ENCODE measurements at places on chromosomes 1 and 21.

DNA sequence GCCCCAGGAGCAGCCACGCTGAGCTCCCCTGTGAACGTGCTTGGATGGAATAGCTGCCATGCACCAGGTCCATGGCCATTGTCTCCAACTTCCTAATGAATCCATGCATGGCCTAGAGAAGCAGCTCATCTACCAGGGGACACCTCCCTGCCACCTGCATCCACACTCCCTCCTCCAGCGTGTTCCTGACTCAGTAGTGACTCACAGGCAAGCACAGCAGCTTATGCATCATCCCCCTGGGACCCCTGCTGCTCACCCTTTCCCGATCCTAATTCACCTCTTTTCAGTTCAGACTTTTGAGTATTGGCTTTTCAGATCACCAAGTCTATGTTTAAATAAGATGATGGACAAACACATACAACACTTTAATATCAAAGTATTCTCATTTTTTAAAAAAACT lies 39.9 kb upstream of the TADA1 start:
- DNase-seq = no peak

DNA sequence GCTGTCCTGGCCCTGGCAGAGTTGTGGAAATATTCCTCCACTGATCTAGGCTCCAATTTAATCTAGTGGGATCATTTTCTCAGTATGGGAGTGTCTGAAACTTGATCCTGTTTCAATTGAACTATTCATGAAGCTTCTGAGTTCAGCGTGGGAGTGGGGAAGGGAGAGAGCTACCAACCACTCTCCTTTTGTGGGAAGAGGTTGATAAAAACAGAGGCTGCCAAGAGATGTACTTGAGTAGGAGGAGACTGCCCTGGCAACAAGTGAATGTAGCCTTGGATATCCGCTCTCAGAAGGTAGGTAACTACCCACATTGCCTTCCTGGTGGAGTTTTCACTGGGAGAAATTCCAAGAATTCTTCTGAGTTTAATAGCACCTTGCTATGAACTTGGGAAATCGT lies at the start of gene CTXND2:
Gene CTXND2 (plus strand): TSS at position 119 of the 400 bp plus-strand sequence. CDS start 25,179 bp downstream, outside the sequence.
- DNase-seq = no peak

- DNase-seq = no peak
Observed at GRCh38 chr21:37792046-37792445, 124.2 kb downstream of the KCNJ6 start.

GRCh38 chr1:31297277-31298247 lies 730 bp downstream of the ZCCHC17 start:
- no peak for DNase-seq

GRCh38 chr1:192887426-192887825 lies 78.6 kb downstream of the RGS2 start:
- no peak for DNase-seq

- DNase-seq = no peak
Observed at GRCh38 chr21:46393451-46393940, 65.2 kb upstream of the DIP2A start.

DNA sequence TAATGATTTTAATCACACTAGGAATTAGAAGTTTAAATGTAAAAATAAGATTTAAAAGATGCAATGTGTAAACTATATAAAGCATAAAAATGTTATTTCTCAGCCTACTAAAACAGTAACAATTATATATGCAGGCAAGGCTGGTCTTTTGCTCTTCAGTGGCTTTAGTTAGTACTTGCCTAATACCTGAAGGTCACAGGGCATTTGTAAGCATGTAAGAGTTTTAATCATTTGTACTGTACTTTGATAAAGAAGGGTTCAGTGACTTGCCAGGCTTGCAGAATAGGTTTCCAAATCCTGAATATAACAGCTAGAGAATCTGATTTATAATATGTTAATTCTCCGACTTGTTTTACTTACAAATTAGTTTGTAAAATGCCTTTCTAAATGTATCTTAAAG lies 256.5 kb downstream of the GPR52 start:
- DNase-seq = no peak

GRCh38 chr1:167447521-167448136 lies 70.7 kb downstream of the CD247 start:
- DNase-seq = no peak

DNA sequence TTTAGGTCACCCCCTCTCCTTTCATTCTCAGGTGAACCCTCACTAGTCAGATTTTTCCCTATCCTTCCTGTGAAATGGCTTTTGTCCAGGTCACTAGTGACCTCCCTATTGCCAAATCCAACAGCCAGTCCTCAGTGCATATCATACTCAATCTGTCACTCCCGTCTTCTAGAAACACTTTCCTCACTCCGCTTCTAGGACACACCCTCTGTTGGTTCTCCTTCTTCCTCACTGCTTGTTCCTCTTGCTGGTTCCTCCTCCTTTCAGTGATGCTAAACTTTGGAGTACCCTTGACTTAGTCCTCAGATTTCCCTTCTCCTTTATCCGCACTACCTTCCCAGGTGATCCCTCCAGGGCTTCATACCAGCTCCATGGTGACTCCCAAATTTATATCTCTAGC lies 94.3 kb downstream of the RNF220 start:
- DNase-seq = no peak

GRCh38 chr1:110928904-110929303 lies 34.8 kb downstream of the LRIF1 start:
- DNase-seq = no peak

DNA sequence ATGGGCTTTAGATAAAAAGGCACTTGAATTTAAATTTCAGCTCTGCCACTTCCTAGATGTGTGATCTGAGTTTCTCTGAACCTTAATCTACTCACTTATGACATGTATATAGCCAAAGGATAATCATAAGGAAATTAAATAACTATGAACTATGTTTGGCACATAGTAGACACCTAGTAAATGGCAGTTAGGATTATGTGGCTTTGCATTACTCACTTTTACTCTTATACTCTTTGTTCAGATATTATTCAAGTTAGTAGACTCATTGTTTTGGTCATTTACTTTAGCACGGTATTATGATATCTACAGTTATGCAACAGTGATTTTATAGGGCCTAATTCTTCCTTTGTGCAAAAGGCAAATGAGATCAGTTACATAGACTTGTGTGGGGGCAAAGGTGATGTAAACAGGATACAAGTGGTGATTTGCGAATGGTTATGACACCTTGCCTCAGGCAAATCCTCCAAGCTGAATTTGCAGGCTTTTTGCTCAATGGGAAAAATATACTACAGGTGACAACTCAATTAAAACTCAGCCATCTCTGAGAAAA lies 297.2 kb upstream of the PBX1 start:
- no peak for DNase-seq

DNA sequence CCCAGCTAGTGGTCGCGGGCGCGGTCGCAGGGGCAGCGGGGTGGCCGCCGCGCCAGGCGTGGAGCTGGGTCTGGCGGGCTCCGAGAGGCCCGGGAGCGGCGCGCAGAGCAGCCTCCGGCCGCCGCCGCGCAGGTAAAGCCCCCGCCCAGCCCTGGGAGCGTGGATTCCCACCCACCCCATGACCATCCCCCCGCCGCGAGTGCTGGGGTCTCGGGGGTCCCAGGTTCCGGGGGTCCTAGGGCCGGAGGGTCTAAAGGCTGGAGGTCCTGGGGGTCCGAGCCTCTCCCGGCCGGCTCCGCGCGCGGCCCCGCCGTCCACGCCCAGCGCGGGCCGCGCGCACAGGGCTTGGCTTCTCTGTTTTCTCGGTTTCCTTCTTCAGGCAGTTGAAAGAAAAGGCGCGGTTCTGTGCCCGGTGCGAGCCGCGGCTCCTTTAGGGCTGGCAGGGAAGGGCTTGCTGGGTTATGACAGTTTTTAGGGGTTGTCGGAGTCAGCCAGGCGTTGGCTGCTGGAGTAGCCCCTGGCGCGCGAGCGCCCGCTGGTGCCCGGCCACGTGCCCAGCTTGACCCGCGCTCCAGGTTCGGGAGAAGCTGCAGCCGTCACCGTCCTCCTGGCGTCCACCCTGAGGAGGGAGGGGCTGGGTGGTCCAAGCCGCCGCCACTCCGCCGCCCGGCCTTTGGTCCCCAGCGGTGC lies 359 bp downstream of the LRRC3 start:
- peak; percentile 25 for DNase-seq

- DNase-seq = no peak
Observed at GRCh38 chr1:61812916-61813315, 70.6 kb downstream of the PATJ start.

DNA sequence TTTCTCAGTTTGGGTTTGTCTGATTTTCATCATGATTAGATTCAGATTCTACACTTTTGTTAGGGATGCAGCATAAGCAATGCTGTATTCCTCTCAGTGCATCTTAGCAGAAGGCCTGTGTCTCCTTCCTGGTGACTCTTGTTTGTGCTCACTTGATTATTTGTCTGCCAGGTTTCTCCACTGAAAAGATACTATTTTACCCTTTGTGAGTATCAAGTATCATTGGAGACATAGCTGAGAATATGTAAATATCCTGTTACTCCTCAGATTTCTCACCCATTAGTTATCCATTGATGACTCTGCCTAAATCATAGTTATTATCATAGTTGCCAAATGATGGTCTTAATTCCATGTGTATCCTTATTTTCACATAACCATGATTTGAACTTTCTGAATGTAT lies 148.5 kb downstream of the POU2F1 start:
- no peak for DNase-seq

DNA sequence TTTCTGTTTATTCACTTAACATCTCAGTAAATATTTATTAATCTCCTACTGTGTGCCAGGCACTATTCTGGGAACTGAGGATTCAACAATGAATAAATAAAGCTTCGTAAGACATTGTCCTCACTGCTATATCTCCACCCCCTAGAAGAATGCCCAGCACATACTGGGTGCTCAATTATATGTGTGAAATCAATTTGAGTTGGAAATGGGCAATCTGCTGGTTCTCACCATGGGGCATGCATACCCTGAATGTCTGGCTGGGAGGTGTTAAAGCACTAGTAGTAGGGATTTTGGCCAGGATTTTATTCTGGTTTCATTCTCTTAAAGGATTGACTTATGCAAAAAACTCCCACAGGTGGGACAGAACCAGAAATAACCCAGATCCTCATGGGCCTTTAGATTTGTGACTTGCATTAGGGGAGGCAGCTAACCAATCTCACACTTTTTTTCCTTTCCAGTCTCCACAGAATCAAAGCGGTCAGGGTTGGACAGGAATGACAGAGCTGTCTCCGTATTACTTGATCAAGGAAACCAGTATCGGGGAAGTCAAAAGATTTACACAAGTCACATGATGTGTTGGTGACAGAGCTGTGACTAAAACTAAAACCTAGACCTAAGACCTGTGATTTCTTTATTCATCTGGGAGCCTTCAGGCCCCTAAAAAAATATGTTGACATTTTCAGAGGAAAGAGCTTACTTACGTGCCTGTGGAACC lies 12.8 kb downstream of the GFI1 start:
- no peak for DNase-seq

GRCh38 chr1:207282058-207282457 lies 39.4 kb upstream of the CD55 start:
- DNase-seq = no peak

DNA sequence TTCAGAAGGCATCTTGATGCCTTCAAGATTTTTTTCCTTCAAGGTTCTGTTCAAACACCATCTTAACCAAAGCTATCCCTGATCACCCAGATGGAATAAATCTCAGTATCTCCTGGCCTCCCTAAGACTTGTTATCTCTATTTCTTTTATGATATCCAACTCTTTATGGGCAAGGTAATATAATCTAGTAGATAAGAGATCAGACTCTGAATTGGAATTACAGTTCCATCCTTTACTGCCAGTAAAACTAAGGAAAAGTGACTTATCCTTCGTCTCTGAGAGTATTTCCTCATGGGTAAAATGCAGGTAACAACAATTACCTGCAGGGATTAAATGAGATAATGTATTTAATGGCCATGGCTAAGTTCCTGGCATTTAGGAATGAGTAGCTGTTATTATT lies 445.0 kb upstream of the DAB1 start:
- DNase-seq = no peak

GRCh38 chr1:185406006-185406690 lies 89.1 kb upstream of the IVNS1ABP start:
- no peak for DNase-seq

- no peak for DNase-seq
Observed at GRCh38 chr1:223717695-223718363, 5.5 kb downstream of the CAPN2 start.

DNA sequence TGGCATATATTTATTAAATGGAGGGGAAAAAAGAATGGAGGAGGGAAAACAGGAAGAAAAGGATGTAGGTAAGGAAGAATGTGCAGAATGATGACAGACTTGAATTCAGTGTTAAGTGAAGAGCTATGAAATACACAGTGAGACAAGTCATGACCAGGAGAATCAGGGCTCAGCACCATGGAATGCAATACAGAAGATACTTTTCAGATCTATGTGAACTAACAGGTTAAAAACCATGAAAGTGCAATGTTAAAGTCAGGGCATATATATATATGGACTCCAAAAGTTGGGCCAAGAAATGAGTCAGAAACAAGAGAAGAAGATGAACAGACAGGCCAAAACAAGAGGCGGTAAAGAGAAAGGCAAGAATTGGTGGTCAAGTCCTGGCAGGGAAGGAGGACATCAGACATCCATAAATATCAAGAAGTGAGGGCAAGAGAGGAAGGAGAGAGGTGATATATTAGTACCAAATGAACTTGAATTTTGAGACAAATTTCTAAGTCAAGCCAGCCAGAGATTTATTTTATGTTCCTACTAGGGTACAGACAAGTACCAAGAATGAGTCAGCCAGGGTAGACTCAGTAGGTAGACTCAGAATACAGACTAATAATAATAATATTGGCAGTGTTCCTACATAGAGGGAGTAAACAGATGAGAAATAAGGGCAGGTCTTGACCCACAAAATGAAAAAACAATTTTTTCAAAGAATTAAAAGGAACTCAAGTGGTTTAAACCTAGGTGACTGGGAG lies 39.5 kb upstream of the MCOLN3 start:
- no peak for DNase-seq

Data from prostate gland (tissue), 2 donors.